NCI-H1417 treated with DMSO at 0.1 percent for 48 hours (cell line): ENCODE measurements at places on chromosomes 1 and 21.

GRCh38 chr1:168989985-168990384 is 116.5 kb upstream of the ATP1B1 start:
- no peak for DNase-seq

- DNase-seq: no peak
Measured at GRCh38 chr1:94795434-94795833, 24.7 kb upstream of the SLC44A3 start.

DNA sequence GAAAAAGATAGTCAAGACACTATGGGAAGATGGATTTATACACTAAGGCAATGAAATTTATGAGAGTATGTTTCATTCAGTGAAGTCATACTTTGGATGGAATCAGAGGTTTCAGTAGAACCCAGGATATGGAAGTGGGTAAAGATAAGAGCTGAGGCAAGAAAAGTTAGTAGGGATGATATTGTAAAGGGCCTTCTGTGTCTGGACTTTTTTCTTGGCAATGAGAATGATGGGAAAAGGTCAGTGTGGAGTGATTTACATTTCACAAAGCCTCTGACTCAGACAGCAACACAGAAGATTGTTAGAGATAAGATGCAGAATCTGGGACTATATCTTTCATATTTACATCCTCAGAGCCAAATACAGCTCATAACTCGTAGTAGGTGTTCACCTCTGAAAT is 32.1 kb downstream of the SH3BGR start:
- DNase-seq: no peak

DNA sequence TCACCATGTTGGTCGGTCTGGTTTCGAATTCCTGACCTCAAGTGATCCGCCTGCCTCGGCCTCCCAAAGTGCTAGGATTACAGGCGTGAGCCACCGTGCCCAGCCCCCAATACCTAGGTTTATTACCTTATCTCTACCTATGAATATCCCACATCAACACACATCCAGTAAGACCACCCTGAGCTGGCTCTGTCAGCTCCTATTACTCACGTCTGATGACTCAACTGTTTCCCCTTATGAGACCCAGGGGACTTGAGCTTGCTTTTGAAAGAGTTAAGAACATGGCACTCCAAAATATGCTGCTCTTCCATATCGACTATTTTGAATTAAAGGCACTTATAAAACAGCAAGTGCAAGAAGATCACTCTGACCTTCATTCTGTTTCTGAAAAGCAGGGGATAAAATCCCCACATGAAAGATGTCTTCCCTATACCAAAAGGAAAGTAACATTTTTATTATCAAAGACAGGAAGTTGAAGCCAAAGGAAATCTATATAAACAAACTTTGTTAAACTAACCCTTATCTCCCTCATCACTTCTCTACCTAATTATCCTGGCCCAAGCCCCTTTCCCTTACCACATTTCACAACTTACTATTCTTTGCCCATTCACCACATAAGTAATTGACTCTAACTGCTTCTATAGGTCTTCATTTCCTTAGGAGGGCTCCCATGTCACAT is 41.3 kb upstream of the OSBPL9 start:
- DNase-seq: no peak

DNA sequence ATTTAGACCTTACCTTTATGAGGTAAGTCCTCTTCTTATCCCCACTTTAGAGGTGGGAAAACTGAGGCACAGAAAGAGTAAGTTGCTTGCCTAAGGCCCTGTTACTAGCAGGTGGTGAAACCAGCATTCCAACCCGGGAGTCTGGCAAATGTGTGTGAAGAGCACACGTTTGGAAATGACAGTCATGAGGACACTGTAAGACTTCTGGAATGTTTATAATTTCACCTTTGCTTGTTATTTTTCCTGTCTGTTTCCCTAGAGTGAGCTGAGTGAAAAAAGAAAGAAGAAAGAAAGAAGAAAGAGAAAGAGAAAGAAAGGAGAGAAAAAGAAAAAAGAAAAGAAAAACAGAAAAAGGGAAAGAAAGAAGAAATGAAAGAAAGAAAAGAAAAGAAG is 21.2 kb upstream of the LGALS8 start:
- no peak for DNase-seq

- no peak for DNase-seq
Measured at GRCh38 chr1:22801347-22801746, 90.7 kb downstream of the EPHB2 start.

DNA sequence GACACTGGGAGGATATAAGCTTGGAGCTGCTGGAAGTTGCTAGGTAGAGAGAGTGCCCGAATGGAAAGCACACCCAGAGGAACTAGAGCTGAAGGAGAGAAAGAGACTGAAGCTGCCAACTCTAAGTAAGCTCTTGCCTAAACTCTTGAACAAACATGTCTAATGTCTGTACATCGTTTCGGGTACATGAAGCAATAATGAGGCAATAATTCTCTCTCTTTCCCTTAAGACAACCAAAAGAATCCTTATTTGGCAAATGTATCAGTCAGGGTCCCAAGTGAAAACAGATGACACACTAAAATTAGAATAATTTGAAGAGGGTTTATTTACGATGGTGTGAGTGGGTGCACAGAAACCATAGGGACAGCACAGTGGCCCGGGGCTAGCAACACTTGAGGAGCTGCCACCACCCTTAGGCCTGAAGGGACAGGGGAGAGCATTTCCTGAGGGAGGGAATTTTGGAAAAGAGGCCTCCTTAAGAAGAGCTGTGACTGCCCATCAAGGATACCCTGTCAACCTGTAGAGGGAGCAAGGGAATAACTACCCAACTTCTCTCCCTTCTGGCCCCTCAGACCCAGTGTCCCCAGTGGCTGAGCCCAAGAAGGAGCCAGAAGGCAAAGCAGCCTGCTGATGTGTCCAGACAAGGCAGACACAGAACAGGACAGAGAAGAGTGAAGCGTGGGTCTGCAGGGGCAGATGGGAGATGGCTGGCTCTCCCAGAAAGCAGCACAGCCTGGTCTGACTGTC is 36.1 kb upstream of the KHDRBS1 start:
- no peak for DNase-seq

GRCh38 chr1:170414989-170415709 is 116.8 kb upstream of the GORAB start:
- no peak for DNase-seq

GRCh38 chr1:143735764-143736461 is 235.9 kb downstream of the FAM72C start:
- DNase-seq: no peak

GRCh38 chr1:2353551-2354438 is 37.6 kb downstream of the MORN1 start:
- no peak for DNase-seq

DNA sequence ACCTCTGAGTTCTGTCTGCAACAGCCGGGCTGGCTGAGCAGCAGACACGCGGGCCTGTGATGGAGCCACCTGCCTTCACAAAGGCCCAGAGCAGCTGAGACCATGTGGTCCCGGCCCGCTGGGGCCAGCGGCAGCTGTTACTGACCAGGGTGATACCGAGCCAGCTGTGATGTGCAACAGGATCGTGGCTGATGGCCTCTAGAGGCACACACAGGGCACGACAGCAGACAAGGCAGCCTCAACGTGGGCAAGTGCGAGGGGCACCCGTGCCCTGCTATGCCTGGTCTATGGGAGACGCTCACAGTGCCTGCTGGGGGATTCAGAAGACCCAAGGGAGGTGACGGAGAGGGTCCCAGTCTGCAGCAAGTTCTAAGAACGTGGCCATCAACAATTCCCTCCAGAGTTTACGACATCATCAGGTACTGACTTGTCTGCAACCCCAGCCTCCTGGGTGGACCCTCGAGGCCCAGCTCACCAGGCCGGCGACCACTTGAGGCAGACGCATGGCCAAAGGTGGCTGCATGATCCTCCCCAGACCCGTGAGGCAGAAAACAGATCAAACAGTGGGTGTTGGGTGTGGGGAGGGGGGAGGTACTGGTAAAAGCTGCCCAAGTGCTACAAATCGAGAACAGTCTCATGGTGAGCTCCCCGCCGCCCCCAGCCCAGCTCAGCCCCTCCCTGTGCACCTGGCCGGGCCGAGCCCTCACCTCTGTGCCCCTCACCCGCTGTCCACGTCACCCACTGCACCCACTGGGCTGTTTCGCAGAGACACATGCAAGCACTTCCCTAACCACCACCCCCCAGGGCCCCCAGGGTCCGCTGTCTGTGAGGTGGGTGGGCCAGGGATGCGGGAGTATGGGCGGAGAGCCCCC is 6.0 kb downstream of the POFUT2 start:
- DNase-seq: no peak

DNA sequence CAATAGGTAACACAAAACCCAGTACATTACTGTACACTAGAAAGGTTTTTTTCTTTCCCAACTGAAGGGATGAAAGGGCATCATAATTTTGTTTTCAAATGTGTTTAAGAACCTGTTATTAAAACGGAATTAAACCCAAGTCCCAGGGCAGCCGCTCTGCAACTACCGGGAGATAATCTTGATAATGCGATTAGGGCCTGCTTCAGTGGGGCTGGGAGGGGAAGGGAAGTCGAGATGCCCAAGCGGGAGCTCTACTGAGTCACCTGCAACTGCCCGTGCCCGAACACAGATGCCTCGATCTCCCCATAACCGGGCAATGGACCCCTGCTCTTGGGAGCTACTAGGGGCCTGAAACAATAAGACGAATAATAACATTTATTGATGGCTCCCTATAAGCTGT is 61.4 kb downstream of the KAZN start:
- DNase-seq: no peak

- DNase-seq: no peak
Measured at GRCh38 chr1:206502812-206503211, 4.5 kb upstream of the RASSF5 start.

DNA sequence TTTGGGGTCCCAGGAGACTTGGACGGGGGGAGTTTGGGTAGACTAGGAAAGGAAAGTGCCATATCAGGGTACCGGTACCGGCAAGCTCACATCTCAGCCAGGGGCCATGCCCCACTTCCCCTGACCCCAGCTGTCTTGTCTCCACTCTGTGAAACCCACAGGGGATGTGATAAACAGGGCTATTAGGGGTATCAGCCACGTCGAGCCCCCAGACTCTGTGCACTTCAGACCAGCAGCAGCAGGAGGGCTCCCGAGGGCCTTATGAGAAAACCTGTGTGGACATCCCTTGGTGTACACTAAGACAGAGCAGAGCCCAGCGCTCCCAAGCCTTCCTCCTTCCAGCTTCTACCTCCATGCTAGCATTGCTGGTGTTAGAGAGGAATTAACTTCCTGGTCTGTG is 46.3 kb downstream of the TNNT2 start:
- no peak for DNase-seq

- no peak for DNase-seq
Measured at GRCh38 chr1:46760558-46761166, 38.2 kb upstream of the CYP4B1 start.

- DNase-seq: no peak
Measured at GRCh38 chr21:25639551-25640201, 618 bp downstream of the JAM2 start.

- DNase-seq: no peak
Measured at GRCh38 chr1:43415901-43416300, 26.2 kb downstream of the SZT2 start.

GRCh38 chr1:108972951-108973350 is 9.7 kb upstream of the CLCC1 start:
- DNase-seq: no peak

DNA sequence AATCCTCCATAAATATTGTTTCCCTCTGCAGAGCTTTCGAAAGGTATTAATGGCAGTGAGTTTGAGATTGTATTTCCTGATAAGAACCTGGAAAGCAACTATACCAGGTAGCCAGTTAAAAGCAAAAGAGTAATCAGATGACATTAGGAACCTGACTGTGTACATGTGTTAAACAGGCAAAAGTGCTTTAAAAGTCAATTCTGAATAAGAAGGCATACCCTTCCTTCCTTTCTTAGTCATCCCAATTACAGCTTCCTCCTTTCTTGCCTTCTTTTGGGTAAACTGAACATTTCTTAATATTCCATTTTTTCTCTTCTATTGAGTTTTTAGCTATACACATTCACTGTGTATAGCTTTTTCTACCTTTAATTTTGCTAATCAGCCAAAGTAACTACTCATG is 144.7 kb downstream of the ZNF281 start:
- DNase-seq: no peak

- no peak for DNase-seq
Measured at GRCh38 chr1:244802556-244803239, 32.8 kb upstream of the COX20 start.

GRCh38 chr1:203268901-203269653 is 36.2 kb upstream of the BTG2 start:
- peak; percentile 34 for DNase-seq

DNA sequence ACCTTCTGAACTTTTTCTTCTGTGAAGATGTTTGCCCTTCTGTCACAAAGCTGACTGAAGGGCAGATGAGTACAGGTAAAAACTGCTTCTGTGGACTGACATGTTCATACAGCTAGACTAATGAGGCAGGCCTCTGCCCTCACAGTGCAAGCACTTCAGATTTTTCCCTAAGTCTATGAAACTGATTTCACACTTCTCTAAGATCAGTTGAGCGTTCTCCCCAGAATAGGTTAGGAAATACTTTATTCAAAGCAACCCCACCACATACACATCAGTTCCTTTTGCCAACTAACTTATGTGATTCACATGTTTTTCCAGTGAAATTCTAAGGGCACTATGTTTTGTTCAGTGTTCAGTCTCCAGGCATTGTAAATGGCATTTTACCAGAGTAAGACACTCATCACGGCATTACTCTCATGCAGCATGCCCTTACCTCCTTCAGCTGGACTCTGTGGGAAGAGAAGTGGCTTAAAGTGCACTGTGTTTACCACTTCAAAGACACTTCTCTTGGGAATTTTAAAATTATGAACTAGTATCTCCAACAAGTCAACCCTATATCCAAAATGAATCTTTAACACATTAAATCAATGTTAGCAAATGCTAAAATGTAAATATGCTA is 5.4 kb upstream of the PSMG1 start:
- DNase-seq: no peak

- DNase-seq: no peak
Measured at GRCh38 chr1:115805597-115805996, 35.3 kb downstream of the NHLH2 start.

GRCh38 chr1:218705911-218706893 is 361.1 kb downstream of the TGFB2 start:
- no peak for DNase-seq

DNA sequence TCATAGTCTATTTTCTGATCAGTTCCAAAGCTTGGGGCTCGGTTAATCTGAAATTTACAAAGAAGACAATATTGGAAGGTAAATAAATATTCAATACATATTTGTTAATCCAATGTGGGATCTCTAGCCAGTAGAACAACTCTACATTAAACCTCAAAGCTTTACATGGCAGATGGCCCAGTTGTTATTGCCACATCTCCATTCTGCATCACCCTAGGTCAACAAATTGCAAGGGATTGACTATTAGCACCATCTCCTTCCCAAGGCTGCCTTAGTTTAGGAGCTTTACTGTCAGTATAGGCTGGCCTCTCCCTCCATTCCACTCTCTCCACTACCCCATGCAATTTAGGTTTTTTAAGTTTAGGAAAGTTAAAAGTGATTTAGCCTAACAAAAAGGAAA is 69.7 kb downstream of the TTLL7 start:
- DNase-seq: no peak
